ENCODE measurements at places on chromosomes 7 and 10.

- DNase-seq = no peak
Observed at GRCh38 chr7:711093-711921, 15.2 kb upstream of the DNAAF5 start.

- DNase-seq = no peak
Observed at GRCh38 chr7:33399528-33400213, 270.3 kb downstream of the BBS9 start.

- DNase-seq = no peak
Observed at GRCh38 chr10:13439313-13440184, 89.3 kb downstream of the BEND7 start.

GRCh38 chr7:27103489-27104226 lies 1.2 kb upstream of the HOXA2 start:
- no peak for DNase-seq

DNA sequence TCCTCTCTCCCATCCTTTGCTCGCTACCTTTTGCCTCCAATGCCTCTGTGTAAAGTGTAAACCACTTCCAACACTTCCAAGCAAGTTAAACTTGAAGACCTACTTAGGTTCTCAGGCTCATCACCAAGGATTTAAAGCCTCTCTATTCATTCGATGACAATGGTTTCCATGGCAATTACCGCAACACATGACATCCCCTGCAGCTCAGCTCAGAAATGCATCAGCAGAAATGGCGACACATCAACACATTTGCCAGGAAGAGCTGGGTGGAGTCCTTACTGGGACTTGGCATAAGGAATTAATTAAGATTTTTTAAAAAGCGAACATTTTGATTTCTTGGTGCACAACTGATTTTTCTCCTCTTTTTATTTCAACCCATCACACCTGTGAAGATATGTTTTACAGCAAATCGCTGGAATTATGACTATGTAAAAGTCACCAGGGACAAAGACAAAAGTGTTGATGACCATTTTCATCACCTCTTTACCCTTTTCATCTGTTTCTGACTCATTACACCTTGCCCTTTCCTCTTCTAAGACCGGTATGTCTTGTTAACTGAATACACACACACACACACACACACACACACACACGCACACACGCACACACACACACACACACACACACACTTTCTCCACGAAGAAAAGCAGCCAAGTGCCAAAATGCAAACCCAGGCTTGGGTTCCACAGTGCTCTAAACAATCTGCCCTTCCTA lies 453.4 kb upstream of the CELF2 start:
- peak; percentile 16 for DNase-seq
